Activated T-helper 1 cell treated with anti-CD3 and anti-CD28 coated beads, Interleukin-12 subunit alpha, Interleukin-12 subunit beta, Interleukin-2, Interleukin-4 antibody, amounts not matched to agents 30 ng/mL and 10 ng/mL and 1 ng/mL, durations not matched to agents 14 hours and 24 hours and 36 hours (primary cell): ENCODE measurements at places on chromosomes 11 and 22. TPM values are rescaled to one million over a fixed set of nuclear protein-coding genes. Genes with fewer than 3 reads are reported as not detected.

DNA sequence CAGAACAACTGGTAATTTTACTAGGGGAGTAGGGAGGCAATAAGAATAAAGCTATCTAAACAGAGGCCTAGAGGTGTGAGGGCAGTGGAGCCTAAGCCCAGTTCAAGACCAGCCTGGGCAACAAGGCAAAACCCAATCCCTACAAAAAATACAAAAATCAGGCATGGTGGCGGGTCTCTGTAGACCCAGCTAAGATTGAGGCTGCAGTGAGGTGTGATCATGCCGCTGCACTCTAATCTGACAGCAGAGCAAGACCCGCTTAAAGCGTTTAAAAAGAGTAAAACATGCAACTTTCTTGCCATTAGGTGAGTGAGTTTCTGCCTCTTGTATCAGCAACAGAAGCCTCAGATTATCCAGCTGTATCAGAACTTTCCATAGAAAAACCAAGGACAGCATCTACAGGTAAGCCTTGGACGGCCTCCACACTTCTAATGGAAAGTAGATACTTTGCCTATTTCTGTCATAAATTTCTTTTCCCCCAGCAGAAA lies 12.1 kb downstream of the TAF1D start:
- DNase-seq, result no peak

Gene OR51B5
- not detected in 2 replicates for total RNA-seq

GRCh38 chr11:12429155-12429554 lies 51.8 kb downstream of the PARVA start:
- no peak for DNase-seq

DNA sequence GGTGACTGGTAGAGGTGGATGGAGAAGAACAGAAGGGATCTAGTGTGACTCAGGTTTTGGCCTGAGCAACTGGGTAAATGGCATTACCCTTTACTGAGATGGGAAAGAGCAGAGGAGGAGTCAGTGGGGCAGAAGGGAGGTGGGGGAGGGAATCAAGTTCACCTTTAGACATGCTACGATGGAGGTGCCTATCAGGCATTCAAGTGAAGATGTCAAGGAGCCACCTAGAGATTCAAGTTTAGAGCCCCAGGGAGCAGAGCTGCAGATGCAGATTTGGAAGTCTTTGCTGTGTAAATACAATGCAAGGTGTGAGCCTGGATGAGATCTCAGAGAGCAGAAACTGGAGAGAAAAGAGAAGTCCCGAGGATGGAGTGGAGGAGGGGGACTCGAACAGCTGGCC lies 979 bp upstream of the MOGAT2 start:
- DNase-seq, result no peak

Gene DEFB131B
- total RNA-seq, result not detected in 2 replicates

DNA sequence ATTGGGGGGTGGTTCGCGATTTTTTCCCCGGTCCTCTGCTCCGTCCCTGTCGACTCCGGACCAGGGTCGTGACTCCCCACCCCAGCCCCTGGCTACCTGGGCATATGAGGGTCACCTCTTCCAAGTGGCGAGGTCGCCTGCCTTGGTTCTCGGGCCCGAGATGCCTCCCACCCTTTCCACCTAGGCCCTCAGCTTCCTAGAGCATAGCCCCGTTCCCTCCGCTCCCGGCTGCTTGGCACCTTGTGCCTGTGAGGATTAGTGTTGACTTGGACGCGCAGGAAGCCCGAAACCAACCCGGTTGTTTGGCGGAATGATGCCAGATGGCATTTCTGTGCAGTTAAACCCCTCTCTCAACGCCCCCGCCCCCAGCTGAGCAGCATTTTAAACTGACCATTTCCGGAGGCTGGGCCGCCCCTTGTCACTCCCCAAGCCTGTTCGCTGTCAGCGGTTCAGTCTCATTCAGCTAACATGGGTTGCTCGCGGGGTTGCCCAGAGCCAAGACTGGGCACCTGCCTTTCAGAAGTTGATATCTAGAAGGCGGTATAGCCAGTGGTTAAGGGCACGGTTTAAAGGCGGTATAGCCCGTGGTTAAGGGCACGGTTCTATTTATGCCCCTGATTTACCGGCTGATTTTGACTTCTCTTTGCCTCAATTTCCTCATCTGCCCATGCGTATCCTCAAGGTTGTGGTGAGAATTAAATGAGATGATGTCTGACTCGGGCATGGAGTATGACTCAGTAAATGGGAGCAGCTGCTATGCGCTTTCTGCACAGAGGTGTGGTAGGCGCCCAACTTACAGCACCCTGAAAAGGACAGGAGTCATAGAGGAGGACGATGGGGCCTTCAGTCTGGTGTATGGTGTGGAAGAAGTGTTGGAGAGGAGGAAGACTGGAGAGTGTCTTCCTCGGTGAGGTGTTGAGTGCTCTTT lies 639 bp downstream of the INCENP start:
- DNase-seq, result peak; percentile 29

Gene CYTH4
- 49.5 and 57.1 TPM in 2 replicates for total RNA-seq

DNA sequence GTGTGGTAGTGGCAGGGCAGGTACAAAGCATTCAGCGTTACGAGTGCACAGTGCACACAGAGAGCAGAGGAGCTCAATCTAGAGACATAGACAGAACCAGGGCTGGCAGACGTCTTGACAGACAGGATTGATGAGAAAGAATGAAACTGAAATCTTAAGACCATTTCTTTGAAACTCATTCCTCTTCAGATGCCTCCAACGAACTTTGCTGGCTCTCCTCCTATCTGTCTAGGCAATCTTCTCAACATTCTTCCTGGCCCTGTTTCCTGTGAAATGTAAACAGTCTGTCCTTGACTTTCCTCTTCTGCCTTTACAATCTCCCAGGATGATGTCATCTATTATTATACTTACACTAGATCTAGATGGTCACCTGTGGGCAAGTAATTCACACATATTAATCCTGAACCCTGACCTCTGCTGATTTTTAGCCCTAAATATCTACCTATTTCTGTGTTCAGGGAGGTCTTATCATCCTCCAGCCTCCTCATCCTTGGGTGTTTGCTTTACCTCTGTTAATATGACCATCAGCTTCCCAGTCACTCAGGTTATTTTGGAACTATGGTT lies 119.5 kb downstream of the ENTHD1 start:
- DNase-seq, result peak; percentile 64

Gene MS4A2
- total RNA-seq, result not detected in 2 replicates

GRCh38 chr22:44586999-44587736 lies 89.1 kb upstream of the RTL6 start:
- no peak for DNase-seq

DNA sequence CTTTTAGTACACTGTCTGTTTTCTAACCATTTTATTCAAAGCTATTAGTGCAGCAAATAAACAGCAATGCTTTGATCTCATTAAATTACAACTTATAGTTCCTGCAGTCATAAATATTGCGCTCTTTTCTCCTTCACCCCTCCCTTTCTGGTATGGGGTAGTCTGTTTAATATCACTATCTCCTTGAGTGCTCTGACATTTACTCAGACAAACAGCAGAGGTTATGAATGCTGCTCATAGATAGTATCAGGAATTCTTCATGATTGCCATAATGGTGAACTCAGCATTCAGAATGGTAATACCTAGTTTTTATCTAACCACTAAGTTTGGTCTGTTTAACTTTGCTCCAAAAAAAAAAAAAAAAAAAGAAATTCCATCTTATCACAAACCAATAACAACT lies 87.4 kb downstream of the EIF3M start:
- DNase-seq, result no peak

DNA sequence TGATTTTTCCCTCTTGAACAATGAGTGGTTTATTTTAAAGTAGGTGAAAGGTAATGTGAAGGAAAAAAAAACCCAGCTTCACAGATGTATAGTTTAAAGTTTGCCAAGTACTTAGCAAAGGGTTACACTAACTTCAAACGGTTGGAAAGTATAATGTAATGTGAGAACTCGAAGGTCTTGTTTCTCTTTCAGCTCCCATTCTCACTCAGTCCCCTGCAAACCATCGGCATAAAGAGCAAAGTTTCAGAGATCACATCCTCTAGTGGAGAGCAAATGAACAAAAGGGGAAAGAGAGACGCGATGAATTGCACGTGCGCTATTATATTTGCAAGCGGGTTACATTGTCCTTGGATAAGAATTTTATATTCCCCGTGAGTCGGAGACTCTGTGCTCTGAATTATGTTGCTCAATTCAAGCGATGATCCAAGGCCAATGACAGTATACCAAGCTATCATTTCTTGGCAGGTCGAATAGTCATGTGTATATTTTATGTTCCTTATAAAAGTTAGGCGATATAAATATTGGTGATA lies 37.6 kb upstream of the BIRC3 start:
- DNase-seq, result no peak

DNA sequence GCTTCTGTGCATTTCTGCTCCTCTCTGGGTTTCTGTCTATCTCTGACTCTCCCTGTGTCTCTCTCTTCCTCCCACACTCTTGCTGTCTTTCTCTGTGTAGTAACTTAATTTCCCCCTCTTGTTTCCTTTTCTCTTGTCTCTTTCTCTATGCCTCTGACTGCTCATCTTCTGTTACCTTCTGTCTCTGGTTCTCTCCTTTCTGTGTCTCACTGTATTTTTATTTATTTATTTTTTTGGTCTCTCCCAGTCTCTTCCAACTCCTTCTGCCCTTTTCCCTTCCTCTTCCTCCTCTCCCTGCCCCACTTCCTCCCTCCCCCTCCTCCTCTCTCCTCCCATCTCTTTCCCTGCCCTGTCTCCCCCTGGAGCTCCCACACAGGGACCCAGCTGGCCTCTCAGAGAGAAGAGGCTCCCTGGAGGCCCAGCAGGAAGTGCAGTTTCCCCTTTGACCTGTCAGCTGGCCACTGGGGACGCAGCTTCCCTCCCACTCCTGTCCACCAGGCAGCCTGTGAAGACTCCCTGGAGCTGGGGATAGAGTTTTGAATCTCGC lies 38.3 kb upstream of the MYH9 start:
- no peak for DNase-seq

DNA sequence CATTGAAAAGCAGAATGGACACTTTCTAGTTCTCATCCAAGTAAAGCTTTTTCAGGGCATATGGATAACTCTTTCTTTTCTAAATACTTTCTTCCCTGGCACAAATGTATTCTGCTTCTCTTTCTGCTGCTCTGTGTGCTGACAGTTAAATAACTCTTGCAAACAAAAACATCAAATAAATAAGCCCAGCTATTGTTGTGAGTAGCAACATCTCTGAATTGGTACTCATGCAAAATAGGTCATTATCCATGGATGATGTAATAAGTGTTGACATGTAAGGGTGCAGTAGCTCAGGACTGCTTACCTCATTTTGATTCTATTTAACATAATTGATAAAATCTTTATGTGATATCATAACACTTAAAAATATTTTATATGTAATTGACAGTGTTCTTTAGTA lies 164.3 kb downstream of the MSANTD4 start:
- DNase-seq, result no peak
